ENCODE measurements at places on chromosomes 2 and 18. TPM values are rescaled to one million over a fixed set of nuclear protein-coding genes. Genes with fewer than 3 reads are reported as not detected.

CSRNP3 gene
- total RNA-seq = 0.46 TPM

DPY30 gene
- 118 TPM for total RNA-seq

DAPL1 gene
- total RNA-seq = not detected

GPR17 gene
- 0.30 TPM for total RNA-seq

ANTXR1 gene
- 7.5 TPM for total RNA-seq

RNF125 gene
- 0.30 TPM for total RNA-seq

CXXC1 gene
- total RNA-seq = 39.3 TPM

Data from epithelial cell of umbilical artery (primary cell).